ENCODE measurements at places on chromosomes 6 and 20.

DNA sequence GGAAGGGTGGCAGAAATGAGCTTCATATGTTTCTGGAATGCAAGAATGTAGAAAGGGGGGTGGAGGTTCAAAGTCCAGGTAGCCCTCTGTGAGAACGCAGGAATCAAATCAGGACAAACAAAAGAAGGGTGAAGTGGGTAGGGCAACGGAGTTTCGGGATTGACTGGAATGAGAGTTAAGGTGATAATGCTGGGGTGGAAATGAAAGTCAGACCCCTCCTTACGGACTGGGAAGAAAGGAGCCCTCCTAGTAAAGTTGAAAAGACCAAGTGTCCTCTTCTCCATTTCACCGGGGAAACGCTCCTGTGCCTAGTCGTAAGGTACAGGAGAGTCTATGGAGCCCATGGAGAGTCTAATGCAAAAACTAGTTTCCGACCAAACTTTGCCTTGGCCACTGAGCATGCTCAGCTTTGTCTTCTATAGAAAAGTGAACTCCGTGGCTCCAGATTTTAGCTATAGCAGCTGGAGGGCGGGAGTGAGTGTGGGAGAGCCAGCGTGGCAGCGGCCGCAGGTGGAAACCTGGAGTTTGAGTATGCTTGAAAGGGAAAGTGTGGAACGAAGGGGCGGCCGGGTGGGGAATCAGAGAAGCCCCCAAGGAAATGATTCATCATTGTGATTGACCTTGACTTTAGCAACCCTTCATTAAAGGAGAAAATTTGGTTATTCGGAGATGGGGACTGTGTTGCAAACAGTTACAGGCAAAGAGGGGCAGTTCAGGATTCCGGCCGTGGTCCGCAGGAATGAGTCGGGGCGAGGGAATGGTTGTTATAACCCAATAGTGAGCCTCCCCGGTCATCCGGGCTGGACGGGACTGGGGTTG, 1.3 kb upstream of the LRRC1 start:
- DNase-seq: no peak

GRCh38 chr20:37850724-37851355, 52.1 kb upstream of the VSTM2L start:
- no peak for DNase-seq

DNA sequence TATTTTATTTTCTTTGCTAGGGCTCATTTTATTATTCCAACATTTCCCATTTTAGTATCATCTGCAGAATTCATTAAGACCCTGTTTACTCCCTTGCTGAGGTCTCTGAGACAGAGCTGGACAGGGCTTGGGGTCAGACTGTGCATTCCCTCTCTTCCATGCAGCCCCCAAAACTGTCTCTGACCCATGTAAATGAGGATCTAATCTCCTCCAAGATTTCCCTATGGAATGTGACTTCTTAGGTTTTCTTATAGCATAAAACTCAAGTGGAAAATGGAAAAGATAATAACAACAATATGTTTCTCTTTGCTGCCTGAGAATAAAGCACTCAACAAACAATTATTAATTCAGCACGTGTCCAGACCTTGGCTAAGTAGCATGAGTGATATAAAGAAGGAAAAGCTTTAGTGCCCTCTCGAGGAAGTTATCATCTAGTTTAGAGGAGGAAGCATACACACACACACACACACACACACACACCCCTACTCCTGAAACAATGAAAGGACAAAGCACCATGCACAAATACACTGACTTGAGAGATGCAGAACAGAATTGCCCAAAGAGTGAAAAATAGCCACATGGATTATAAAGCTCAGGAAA, 815.5 kb downstream of the BCKDHB start:
- no peak for DNase-seq

- DNase-seq: no peak
Measured at GRCh38 chr6:57190140-57190539, 18.0 kb downstream of the BAG2 start.

GRCh38 chr6:30676660-30677285, 4.0 kb upstream of the DHX16 start:
- DNase-seq: no peak

- no peak for DNase-seq
Measured at GRCh38 chr20:62122654-62123449, 577 bp downstream of the LSM14B start.
